ENCODE measurements at places on chromosomes 6 and 20.

- no peak for DNase-seq
Measured at GRCh38 chr20:64100946-64101688, 6.2 kb downstream of the NPBWR2 start.

GRCh38 chr20:24577271-24577909, 108.0 kb downstream of the SYNDIG1 start:
- no peak for DNase-seq

- no peak for DNase-seq
Measured at GRCh38 chr6:33623895-33624381, 2.8 kb downstream of the ITPR3 start.

GRCh38 chr6:82251942-82252341, 4.4 kb upstream of the IBTK start:
- DNase-seq: no peak

- DNase-seq: no peak
Measured at GRCh38 chr20:33240923-33241322, 5.1 kb downstream of the BPIFA1 start.

GRCh38 chr20:7792150-7792869, 147.9 kb downstream of the HAO1 start:
- DNase-seq: no peak

- DNase-seq: no peak
Measured at GRCh38 chr6:47733879-47734558, 35.6 kb downstream of the ADGRF4 start.

GRCh38 chr6:132289756-132290155, 111.5 kb downstream of the MOXD1 start:
- no peak for DNase-seq

- DNase-seq: no peak
Measured at GRCh38 chr6:136226674-136227377, 23.3 kb downstream of the MTFR2 start.
